Chondrocyte (in vitro differentiated cells): ENCODE measurements at places on chromosomes 6 and 20. TPM values are rescaled to one million over a fixed set of nuclear protein-coding genes. Genes with fewer than 3 reads are reported as not detected.

OSER1 gene
- 30.3 to 33.0 TPM (median 31.5 TPM) in 3 replicates for total RNA-seq

GRCh38 chr6:35302604-35303241 is 5.1 kb downstream of the DEF6 start:
- no peak for DNase-seq

GRCh38 chr6:42791706-42792320 is 10.0 kb downstream of the BICRAL start:
- DNase-seq = no peak

GRCh38 chr6:28758046-28758817 is 165.6 kb downstream of the TRIM27 start:
- DNase-seq = no peak

DNA sequence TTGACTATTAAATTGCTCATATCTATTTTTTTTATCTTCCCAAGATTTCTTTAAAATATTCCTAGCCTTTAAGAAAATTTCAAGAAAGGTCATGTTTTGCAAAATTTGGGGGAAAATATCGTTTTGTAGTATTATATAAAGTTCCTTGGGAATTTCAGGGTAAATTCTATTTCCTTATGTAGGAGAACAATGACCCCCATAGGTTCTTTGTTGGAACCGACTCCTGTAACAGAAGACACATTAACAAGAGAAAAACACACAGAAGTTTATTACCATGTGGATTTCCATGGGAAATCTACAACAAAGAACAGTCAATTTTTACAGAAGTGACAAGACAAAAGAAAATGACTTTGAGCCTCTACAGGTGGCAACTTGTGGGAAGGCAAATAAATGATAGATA is 68.1 kb downstream of the ADGB start:
- no peak for DNase-seq

GRCh38 chr6:17311595-17312311 is 30.6 kb downstream of the RBM24 start:
- DNase-seq = no peak

DNA sequence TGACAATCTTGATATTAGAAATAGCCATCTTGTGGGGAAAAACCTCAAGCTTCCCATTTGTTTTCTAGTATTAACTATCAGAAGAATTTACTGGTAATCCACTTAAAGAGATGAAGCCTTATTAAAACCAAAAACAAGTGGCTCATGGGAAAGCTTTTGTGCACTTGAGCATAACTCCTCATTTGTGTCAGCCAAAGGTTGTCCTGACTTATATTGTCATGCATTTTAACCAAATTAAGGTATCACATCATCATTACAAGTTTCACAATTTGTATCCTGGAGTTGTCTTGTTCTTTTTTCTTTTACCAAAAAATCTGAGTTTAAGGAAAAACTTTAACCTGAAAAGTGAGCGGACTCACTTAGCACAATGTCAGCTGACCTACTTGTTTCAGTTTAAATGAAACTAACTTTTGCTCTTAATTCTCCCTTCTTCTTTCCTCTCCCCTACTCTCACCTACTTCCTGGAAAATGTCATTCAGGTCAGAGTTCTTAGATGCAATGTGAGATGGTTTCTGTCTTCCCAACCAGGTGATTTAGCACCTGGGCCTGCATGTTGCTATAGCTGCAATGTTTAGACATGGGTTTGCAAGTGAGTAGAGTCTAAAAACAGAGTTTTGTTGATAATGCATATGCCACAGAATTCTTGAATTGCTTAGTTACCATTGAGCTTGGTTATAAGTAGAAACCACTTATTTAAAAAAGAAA is 82.8 kb downstream of the TNFAIP3 start:
- no peak for DNase-seq

DNA sequence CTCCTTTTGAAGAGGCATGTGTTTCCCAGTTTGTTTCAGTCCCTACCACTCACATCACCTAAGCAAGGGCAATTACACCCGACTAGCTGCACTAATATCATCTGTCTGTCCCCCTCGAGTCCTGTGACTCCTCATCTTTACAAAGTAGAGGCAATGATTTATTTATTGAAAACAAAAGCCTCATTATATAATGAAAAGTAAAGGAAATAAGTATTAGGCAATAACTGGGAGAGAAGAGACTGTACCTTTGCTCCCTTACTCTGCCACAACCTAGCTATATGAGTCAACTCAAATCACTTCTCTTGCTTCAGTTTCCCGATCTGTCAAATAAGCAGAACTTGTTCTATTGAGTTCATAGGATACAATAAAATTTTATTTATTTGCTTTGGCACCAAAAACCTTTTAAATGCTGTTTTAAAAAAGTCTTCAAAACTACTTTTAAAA is 38.9 kb downstream of the CSNK2A1 start:
- no peak for DNase-seq

GRCh38 chr20:12594410-12595088 is 414.2 kb upstream of the SPTLC3 start:
- DNase-seq = no peak

DNA sequence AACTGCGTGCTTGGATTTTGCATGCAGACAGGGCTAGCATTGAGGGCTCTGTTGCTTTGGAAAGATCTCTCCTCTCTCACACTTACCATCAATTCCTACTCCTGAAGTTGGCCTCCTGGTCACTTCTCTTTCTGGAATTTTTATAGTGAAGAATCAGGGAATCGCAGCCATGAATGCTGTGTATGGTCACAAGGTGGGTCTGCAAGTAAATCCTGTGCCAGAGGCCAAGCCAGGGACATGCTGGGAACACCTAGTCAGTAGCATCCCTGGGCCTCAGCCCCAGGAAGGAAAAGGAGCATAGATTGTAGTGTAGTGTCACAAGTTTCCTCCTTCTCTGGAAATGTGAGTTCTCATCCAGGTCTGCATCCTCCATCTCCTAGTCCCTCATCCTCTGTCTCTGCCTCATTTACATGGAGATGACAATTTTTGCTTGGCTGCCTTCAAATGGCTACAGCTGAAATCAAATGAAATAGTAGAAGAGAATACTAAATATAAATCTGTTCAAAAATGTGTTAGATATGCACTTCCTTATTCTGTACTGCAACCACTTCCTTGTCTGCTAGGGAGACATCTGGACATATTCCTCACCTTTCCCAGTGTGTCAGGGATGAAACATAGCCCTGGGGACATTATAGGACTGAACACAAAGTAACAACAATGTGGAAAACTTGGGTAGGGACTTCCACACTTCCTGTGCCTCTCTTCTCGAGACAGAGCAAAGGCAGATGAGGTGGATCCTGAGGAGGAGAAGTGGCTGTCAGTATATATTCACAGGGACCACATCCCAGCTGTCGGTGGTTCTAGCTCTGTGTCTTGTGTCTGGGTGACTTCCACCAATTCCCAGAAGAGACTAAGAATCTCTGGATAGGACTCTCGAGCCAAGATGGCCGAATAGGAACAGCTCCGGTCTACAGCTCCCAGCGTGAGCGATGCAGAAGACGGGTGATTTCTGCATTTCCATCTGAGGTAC is 17.0 kb downstream of the CST9 start:
- DNase-seq = no peak

DNA sequence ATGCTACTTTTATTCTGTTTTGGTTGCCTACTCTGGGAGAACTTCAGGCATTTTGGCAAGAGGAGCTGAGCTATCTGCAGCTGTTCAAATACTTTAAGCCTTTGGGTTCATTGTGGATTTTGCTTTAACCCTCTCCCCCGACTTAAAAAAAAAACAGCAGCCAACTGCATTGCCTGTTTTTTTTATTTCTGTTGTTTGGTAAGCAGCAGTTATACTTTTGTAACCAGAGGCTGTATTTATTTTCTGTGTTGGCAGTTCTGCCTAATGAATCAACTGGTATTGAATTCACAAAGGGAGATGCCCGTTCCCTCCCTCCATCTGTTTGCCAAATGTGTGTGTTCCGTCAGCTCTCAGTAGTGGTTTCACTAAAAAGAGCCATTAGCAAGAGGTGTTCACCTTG is 484.0 kb downstream of the UTRN start:
- DNase-seq = no peak

TRIM40 gene
- not detected in 3 replicates for total RNA-seq

- DNase-seq = no peak
These were observed 530 bp upstream of the NEDD9 start for GRCh38 chr6:11232770-11233626.
